ENCODE measurements at places on chromosomes 6 and 20. TPM values are rescaled to one million over a fixed set of nuclear protein-coding genes. Genes with fewer than 3 reads are reported as not detected.

DNA sequence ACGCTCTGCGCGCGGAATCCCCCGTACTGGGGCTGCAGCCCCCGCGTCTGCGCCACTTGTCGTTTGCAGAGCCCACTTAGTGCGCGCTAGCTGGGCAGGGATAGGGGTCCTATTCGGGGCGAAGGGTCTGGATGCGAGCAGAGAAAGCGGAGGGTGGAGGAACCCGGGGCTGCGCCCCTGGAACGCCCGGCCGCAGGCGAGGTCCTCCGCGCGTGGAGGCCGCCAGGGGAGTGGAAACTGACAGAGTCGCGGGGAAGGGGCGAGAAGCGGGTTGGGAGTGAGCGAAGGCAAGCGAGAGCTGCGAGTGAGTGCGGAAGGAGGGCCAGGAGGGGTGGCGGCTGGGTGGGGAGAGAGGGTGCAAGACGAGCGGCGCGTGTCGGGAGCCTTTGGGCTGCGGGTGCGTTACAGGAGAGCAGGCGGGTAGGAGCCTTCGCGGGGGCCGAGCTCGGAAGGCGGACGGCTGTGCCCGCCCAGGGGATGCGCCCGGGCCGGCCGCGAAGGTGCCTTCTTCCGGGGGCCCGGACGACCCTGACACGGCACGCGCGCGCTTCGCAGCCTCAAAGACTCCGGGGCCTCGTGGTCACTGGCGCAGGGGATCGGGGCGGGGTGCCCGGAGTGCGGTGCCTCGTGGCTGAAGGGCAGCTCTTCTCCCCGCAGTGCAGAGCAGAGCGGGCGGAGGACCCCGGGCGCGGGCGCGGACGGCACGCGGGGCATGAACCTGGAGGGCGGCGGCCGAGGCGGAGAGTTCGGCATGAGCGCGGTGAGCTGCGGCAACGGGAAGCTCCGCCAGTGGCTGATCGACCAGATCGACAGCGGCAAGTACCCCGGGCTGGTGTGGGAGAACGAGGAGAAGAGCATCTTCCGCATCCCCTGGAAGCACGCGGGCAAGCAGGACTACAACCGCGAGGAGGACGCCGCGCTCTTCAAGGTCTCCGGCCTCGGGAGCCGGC lies 1.2 kb downstream of the IRF4 start:
- H3K27me3 ChIP-seq, result no peaks in the 10 kb centered on the region
- H3K27ac ChIP-seq, result peak overlapping the region; percentile 60
- no peaks in the 10 kb centered on the region for H3K36me3 ChIP-seq
- no peak for DNase-seq
- peaks cover 16% of the 10 kb centered on the region for H3K4me1 ChIP-seq

GRCh38 chr6:91710342-91710741 lies 1123.5 kb upstream of the MAP3K7 start:
- H3K27me3 ChIP-seq, result no peaks in the 10 kb centered on the region
- H3K4me3 ChIP-seq, result no peak overlapping the region
- H3K36me3 ChIP-seq, result no peaks in the 10 kb centered on the region
- no peak for DNase-seq
- H3K27ac ChIP-seq, result no peak overlapping the region

Gene CARMIL1
- 10.4 TPM for total RNA-seq

DNA sequence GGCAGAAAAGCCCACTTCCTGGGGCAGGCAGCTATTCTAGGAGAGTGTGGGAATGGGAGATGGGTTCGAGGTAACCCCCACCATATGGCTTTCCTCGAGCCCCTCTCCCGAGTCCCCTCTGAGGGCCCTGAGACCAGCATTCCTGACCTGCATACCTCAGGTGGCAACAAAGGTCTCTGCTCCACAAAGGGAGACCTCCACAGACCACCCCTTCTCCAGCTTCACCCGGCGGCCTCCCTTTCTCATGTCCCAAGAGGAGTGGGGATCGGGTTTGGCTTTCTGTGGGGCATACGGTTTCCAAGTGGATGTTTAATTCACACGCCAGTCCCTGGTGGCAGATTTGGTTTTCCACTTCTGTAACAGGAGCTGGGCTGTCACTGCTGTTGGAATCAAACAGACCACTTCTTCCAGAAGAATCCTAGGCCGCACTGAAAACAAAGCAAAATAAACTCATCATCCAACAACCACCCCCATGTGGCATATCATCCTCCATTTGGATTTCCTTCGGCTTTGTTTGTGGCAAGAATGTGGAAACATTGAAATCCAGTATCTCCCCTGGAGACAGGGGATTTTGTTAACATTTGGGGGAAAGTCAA lies 83.2 kb downstream of the DLL1 start:
- no peak overlapping the region for H3K4me3 ChIP-seq
- no peak for DNase-seq
- no peaks in the 10 kb centered on the region for H3K36me3 ChIP-seq

Gene PACRG
- 1.1 TPM for total RNA-seq

DNA sequence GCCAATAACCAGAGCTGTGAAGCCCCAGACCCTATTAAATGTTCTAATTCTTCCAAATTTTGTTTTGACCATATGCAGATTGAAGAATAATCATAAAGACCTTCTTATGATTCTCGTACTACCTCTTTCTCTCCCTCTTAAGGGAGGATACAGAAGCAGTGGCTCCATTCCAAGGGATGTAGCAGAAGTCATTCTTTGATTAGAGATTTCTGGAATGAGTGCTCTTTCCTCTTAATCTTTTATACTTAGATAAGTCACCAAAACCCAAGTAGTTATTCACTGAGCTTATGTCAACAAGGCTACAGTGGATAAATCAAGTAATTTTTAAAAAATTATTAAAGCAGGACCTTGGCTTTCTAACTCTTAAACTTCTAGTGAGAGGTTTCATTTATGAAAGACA lies 266.0 kb upstream of the STXBP5 start:
- no peaks in the 10 kb centered on the region for H3K27me3 ChIP-seq
- no peak overlapping the region for H3K27ac ChIP-seq
- DNase-seq, result no peak
- no peak overlapping the region for H3K4me3 ChIP-seq

- no peak overlapping the region for H3K4me3 ChIP-seq
- no peak overlapping the region for H3K27ac ChIP-seq
Observed at GRCh38 chr6:143952947-143953701, 54.9 kb downstream of the PLAGL1 start.

GRCh38 chr6:130955755-130956154 lies 107.3 kb downstream of the EPB41L2 start:
- no peaks in the 10 kb centered on the region for H3K27me3 ChIP-seq
- H3K4me1 ChIP-seq, result no peaks in the 10 kb centered on the region
- H3K4me3 ChIP-seq, result no peak overlapping the region
- no peak for DNase-seq
- H3K36me3 ChIP-seq, result no peaks in the 10 kb centered on the region

- no peak for DNase-seq
- no peaks in the 10 kb centered on the region for H3K27me3 ChIP-seq
- H3K27ac ChIP-seq, result no peak overlapping the region
- H3K4me3 ChIP-seq, result no peak overlapping the region
Observed at GRCh38 chr20:41245086-41245707, 72.3 kb downstream of the ZHX3 start.

DNA sequence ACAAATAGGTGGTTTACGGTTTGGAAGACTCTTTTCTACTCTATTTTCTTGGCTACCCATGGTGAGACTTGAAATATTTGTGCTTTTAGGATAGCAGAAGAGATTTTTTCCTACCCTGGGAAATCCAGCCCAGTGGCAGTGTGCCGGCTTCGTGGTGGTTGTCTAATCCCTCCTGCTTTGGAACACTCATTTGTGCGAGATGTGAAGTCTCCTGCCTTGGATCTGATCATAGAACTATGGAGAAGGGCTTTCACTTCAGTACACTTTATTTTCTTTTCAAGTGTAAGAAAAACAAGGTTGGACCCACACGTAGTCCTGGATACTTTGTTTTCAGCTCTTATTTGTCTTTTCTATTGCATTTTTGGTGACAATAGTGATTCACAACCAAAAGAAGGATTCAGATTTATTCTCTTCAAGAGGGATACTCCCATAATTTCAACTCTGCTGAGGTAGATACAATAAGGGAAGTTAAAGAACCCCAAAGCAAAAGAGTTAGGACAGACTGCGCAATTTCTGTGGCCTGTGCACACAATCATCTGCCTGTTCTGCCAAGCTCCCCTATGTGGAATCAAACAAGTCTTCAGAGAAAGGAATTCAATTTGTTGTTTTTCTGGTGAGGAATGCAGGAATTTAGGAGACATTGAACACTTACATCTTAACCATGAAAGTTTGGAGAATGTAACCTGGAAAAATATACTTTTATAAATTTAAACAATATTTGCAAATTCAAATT lies 413.2 kb downstream of the GJA1 start:
- no peak overlapping the region for H3K27ac ChIP-seq
- no peak for DNase-seq
- H3K4me3 ChIP-seq, result no peak overlapping the region

Gene HLA-DPB1
- 49.4 TPM for total RNA-seq

Gene TRIM10
- not detected for total RNA-seq

DNA sequence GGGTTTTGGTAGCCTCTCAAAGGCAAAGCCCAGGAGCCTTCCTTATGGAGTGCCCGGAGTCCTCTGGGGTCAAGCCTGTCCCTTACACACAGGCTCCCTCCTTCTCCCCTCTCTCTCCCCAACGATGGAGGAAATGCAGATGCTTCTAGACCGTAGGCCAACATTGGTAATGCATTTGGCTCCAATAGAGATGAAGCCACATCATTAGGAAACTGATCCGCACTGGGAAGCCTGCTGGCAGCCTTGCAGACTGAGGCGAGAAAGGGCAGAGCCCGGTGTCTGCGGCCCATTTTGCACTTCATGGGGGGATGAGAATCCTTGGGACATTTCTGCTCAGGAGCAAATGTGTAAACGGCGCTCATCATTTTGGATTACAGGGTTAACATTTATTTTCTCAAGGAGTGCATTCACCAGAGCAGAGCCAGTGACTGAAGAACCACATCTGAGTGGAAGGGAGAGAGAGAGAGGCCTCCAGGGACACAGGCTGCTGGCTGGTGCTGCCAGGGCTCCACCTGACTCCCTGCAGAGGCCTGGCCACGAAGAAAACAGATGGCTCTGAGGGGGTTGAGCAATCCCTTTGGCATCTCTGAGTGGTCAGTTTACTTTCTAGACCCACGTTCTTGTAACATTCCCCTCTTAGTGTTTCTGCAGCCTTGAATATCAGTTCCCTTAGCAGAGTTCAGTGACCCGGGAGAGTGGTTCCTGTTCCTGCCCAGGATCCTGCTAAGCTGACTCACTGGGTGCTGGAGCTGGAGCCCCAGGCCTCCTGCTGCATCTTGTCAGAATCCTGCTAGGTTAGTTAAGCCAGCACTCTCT lies 4.4 kb upstream of the CST3 start:
- H3K4me3 ChIP-seq, result no peak overlapping the region
- no peak overlapping the region for H3K27ac ChIP-seq
- H3K36me3 ChIP-seq, result no peaks in the 10 kb centered on the region
- no peak for DNase-seq

- H3K36me3 ChIP-seq, result no peaks in the 10 kb centered on the region
- peak overlapping the region; percentile 72 for H3K4me3 ChIP-seq
- no peaks in the 10 kb centered on the region for H3K27me3 ChIP-seq
- H3K4me1 ChIP-seq, result peaks cover 18% of the 10 kb centered on the region
- H3K27ac ChIP-seq, result peak overlapping the region; percentile 74
Observed at GRCh38 chr6:26215585-26216358, 128.5 kb downstream of the HFE start.

DNA sequence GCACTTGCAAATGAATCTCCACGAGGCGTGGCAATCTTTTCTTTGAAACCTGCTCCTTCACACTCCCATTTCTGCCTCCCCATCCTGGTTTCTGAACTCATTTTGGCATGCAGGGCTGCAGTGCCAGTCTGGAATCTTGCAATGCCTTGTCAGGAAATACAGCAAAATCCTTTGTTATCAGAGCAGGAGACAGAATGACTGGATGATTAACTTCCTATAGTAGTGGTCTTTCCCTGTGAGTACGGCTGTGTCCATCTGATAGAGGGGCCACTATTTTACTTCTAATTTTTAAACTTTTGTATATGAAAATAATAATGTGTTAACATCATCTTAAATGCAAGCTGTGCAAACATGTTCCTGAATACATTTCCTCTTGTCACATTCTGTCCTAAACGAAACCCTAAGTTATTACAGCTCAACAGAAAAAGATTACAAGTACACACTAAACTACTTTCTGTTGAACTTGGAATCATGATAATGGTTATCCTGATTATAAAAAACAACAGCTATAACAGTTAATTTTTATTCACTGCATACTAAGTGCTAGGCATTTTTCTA lies 140.2 kb downstream of the KIF13A start:
- no peaks in the 10 kb centered on the region for H3K36me3 ChIP-seq
- no peak overlapping the region for H3K27ac ChIP-seq
- no peak for DNase-seq
- no peaks in the 10 kb centered on the region for H3K27me3 ChIP-seq
- no peaks in the 10 kb centered on the region for H3K4me1 ChIP-seq
- H3K4me3 ChIP-seq, result no peak overlapping the region

- no peak overlapping the region for H3K4me3 ChIP-seq
- DNase-seq, result no peak
- H3K27ac ChIP-seq, result no peak overlapping the region
- H3K27me3 ChIP-seq, result no peaks in the 10 kb centered on the region
- peaks cover 77% of the 10 kb centered on the region for H3K4me1 ChIP-seq
Observed at GRCh38 chr6:158793432-158793831, 25.7 kb downstream of the EZR start.

DNA sequence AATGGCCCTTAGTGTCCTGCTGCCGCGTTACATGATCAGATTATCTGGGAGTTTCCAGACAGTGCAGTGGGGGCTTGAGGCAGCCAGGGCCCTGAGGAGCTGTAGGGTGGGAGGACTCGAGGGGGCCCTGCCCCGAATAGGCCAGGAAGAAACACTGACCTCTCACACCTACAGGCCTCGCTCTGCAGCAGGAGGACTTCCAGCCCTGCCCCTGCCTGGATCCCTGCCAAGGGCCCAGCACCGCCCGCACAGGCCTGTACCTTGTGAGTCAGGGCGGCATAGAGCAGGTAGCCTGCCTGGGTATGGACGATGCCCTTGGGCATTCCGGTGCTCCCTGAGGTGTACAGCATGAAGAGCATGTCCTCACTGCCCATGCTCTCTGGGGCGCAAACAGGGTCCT lies 30.1 kb upstream of the APMAP start:
- no peaks in the 10 kb centered on the region for H3K36me3 ChIP-seq
- H3K4me3 ChIP-seq, result no peak overlapping the region
- DNase-seq, result no peak
- H3K4me1 ChIP-seq, result no peaks in the 10 kb centered on the region
- no peaks in the 10 kb centered on the region for H3K27me3 ChIP-seq

Gene CD40
- 1.7 TPM for total RNA-seq

Gene COL12A1
- total RNA-seq, result not detected

DNA sequence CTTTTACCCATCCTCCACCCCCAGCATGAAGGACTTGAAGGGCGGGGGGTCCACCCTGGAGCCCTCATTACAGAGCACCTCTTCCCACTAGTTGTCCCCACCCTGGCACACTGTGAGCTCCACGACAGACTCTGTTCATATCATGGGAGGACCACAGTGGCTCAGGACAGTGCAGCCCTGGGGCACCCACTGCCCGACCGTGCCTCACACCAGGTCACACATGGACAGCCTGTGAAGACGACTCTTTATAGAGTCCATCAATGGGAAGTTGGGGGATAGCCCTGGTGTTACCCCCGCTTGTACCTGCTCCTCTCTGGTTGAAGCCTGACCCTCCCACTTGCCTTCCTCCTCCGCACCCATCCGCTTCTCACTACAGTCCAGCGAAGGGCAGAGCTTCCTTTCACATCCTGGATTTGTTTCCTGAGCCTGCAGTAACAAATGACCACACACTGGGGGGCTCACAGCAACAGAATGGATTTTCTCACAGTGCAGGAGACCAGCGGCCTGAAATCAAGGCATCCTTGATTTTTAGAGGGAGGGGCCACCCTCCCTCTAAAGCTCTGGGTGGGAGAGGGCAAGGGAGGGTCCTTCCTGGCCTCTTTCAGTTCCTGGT lies 15.5 kb downstream of the ZNF831 start:
- DNase-seq, result no peak
- no peaks in the 10 kb centered on the region for H3K27me3 ChIP-seq
- H3K4me1 ChIP-seq, result peaks cover 82% of the 10 kb centered on the region
- peaks cover 1% of the 10 kb centered on the region for H3K36me3 ChIP-seq
- no peak overlapping the region for H3K27ac ChIP-seq

Gene EFCAB8
- total RNA-seq, result 2.8 TPM

All from naive thymus-derived CD4-positive, alpha-beta T cell (primary cell).